Activated T-helper 2 cell treated with anti-CD3 and anti-CD28 coated beads, Interferon-gamma antibody, Interleukin-2, Interleukin-4, amounts not matched to agents 10 μg/mL and 5 μg/mL and 100 μg/mL, durations not matched to agents 14 hours and 24 hours and 36 hours (primary cell): ENCODE measurements at places on chromosomes 6 and 20.

GRCh38 chr20:5467086-5467485 lies 150.3 kb upstream of the PROKR2 start:
- DNase-seq, result no peak

GRCh38 chr6:41098366-41098765 lies 25.6 kb downstream of the NFYA start:
- no peak for DNase-seq

DNA sequence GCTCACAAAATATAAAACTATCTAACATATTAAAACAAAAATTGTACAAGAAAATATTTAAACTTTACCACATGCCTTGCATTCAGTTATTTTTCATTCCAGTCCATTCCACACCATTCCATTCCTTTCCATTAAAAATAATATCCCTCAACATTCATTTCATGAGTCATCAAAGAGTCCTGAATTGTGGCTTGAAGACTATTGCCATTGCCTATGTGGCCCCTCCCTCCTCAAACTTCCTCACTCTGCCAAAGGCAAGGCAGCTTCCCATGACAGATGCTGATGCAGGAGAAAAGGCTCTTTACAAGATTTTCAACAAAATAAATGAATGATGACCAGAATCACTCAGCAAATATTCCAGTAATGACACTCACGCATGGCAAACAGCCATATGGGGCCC lies 31.7 kb downstream of the IL20RA start:
- DNase-seq, result no peak

GRCh38 chr6:7784248-7784647 lies 58.3 kb downstream of the BMP6 start:
- DNase-seq, result no peak

GRCh38 chr20:6123649-6124014 lies 802 bp upstream of the FERMT1 start:
- DNase-seq, result no peak

DNA sequence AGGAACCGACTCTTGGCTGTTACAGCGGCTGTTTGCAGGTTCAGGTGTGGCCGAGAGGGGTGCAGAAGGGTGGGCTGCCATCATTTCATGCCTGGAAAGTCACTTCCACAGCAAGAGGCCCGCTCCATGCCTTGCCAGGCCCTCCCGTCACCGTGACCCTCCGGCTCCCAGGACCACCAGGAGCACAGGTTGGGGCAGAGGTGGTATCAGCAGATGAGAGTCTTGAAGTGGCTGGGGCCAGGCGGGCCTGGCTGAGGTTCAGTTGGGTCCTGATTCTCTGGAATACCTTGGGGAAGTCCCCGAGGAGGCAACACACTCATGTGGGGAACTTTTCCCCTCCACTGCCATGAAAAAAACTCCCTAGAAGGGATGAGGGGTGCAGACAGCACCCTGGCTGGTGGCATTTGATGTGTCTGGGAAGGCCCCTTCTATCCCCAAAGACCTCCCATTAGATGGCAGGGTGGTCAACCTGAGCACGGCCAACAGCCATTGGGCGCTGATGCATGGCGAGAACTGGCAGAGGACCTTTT lies 34.2 kb upstream of the IRF4 start:
- no peak for DNase-seq

DNA sequence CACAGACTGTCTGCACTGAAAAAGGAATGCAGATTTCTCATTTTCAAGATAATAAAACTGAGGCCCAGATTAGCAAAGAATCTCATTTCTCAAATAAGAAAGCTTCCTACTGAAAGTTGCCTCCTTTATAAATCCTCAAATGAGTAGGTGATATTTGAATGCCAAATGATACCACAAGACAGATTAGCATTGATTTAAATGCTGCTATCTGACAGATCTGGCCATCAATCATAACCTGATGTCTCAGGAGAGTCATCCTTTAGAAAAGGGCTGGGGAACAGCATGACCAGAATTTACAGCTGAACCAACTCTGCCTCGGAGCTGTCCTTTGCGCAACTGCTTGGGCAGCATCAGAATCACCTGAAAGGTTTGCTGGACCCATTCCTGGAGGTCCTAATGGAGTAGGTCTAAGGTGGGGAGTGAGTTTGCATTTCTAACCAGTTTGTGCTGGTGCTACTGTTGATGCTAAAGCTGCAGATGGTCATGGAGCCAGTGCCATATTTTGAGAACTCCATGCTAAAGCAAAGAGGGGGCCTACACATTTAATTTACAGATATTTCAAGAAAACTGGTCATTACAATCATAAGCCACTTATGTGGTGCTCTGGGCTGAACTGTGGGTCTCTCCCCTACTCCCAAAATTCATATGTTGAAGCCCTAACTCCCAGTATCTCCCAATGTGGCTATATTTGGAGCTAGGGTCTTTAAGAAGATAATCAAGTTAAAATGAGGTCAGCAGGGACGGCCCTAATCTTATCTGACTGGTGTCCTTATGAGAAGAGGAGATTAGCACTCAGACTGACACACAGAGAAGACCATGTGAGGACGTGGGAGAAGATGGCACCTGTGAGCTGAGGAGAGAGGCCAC lies 295.5 kb upstream of the JARID2 start:
- no peak for DNase-seq

GRCh38 chr6:108727966-108728730 lies 120.1 kb upstream of the ARMC2 start:
- no peak for DNase-seq

- no peak for DNase-seq
Measured at GRCh38 chr6:158687506-158687905, 37.7 kb downstream of the SYTL3 start.

DNA sequence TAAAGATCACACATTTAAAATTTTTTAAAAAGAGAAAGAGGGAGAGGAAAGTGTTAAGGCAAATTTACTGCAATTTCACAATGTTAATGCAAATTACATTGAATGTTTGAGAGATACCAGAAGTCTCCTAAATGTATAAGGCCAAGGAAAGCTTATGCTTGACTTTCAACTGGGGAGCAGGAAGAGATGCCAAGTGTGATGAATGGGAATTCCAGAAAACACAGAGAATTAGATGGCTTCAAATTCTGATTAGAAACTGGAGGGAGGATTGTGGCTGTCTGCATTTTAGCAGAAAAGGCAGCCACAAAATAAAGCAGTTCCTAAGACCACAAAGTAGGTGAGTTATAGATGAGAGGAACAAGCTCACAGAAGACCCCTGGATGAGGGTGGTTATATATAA lies 328.3 kb upstream of the CITED2 start:
- DNase-seq, result no peak

- no peak for DNase-seq
Measured at GRCh38 chr6:52514514-52514913, 62.3 kb downstream of the TRAM2 start.

- DNase-seq, result no peak
Measured at GRCh38 chr6:2249126-2249525, 3.7 kb upstream of the GMDS start.

- DNase-seq, result no peak
Measured at GRCh38 chr6:148251891-148252290, 90.7 kb upstream of the SASH1 start.

GRCh38 chr6:2706558-2706957 lies 44.2 kb downstream of the MYLK4 start:
- DNase-seq, result no peak

- DNase-seq, result no peak
Measured at GRCh38 chr20:46913329-46914044, 18.8 kb downstream of the EYA2 start.

DNA sequence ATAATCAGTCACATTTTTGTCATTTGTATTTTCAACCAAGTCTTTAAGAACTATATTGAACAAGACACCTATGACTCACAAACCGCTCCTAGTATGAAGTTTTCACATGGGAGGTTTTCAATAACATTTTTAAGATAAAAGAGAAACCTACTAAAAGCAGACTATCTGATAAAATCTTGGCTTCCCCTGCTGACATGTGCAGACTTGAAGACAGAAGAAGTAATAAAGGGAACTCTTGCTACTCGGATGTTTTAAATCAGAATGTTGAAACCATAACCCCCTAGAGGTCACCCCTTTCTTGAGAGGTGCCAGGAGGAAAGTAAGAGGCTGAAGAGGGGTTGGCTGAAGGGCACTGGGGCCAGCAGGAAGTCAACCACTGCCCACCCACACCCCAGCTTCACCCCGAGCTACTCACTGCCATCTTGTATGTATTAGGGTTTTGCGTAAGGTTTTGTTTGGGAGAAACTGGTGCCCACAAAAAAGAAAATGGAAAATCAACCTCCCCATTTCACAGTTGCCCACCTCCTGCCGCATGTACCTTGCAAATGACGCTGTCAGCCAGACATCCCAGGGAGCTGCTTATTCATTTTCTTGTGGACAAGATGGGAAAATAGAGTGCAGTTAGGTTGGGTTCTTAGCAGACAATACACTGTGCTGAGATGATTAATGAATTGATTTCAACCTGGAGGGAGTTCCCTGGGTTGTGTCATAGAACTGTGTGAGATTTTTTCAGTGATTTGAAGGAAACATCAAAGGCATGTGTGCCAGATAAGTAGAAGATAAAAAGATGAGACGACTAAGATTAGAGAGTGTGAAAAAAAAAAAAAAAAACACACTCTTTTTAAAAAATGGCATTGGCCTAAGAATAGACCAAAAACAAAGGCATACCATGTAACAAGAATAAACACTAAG lies 83.2 kb upstream of the TAB2 start:
- DNase-seq, result peak; percentile 36

DNA sequence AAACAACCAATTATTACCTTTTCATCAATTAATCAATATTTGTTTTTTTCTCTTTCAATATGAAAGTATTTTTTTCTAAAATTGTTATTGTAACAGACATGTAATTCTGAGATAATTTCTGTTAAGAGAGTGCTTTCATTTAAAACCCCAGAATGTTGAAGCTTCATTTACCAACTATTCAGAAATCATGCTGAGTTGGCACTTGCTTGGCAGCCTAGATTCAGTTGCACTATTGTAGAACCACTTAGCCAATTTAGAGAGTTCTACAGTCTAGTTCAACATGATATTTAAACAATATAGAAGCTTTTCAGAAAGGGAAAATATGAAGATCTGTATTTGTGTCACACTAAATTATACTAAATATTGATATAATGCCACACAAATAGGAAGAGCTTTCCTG lies 56.1 kb upstream of the NKAIN2 start:
- DNase-seq, result no peak
